HCT116 (cell line): ENCODE measurements at places on chromosomes 1 and 21. TPM values are rescaled to one million over a fixed set of nuclear protein-coding genes. Genes with fewer than 3 reads are reported as not detected.

Gene CRP
- 1.3 TPM for total RNA-seq

GRCh38 chr1:183723571-183723970 lies 70.5 kb upstream of the APOBEC4 start:
- DNase-seq, result no peak
- no peaks in the 10 kb centered on the region for H3K4me1 ChIP-seq
- H3K27ac ChIP-seq, result no peak overlapping the region
- no peaks in the 10 kb centered on the region for H3K27me3 ChIP-seq
- H3K4me3 ChIP-seq, result no peak overlapping the region

GRCh38 chr1:94755675-94756074 lies 64.5 kb upstream of the SLC44A3 start:
- no peaks in the 10 kb centered on the region for H3K27me3 ChIP-seq
- H3K27ac ChIP-seq, result 0 out of 2 replicates have a peak overlapping the region, but pooled peaks have one; percentile 26
- no peaks in the 10 kb centered on the region for H3K36me3 ChIP-seq
- H3K4me3 ChIP-seq, result no peak overlapping the region
- no peak for DNase-seq

DNA sequence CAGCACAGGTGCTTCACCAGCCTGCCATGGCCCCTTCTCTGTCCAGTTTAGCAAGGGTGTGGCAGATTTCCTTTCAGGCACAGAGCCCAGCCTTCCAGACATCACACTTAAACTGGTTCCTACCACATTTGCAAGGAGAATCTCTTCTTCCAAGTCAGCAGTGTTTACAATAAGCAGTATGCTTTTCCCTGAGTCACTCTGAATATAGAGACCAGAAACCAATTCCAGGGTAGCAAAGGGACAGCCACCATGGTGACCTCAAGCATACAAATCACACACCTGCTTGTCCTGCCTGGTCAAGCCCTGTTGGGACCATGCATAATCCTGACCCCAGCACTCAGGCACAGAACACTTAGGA lies 8.7 kb upstream of the CBR3 start:
- H3K27me3 ChIP-seq, result no peaks in the 10 kb centered on the region
- H3K4me3 ChIP-seq, result no peak overlapping the region
- peaks cover 7% of the 10 kb centered on the region; the same call in 1 of the 2 replicates for H3K4me1 ChIP-seq
- H3K36me3 ChIP-seq, result no peaks in the 10 kb centered on the region
- DNase-seq, result no peak
- no peak overlapping the region for H3K27ac ChIP-seq

GRCh38 chr1:39832294-39832693 lies 43.6 kb upstream of the BMP8B start:
- no peaks in the 10 kb centered on the region for H3K27me3 ChIP-seq
- H3K4me3 ChIP-seq, result no peak overlapping the region
- H3K27ac ChIP-seq, result no peak overlapping the region
- DNase-seq, result no peak

GRCh38 chr1:23537296-23537973 lies 6.4 kb upstream of the E2F2 start:
- no peak overlapping the region for H3K27ac ChIP-seq
- peaks cover 18% of the 10 kb centered on the region for H3K4me1 ChIP-seq
- H3K36me3 ChIP-seq, result no peaks in the 10 kb centered on the region
- no peak for DNase-seq

Gene C1orf216
- total RNA-seq, result 13.9 TPM

DNA sequence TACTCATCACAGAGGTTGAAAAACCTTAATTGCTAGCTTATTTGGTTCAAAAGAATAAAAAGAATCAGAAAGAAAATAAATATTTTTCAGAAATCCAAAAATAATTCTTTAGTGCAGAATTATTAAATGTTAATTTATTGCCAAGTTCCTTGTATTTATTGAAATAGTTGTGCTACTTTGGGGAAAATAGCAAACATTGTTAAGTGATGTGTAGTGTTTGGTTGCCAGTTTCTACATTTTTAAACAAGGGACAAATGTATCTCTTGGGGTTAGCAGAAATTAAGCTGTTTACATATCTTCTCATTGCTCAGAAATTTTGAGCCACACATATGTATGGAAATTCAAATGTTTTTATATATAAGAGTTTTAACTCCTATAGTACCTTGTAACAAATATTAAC lies 775.0 kb downstream of the USP25 start:
- H3K4me1 ChIP-seq, result no peaks in the 10 kb centered on the region
- DNase-seq, result no peak
- no peaks in the 10 kb centered on the region for H3K36me3 ChIP-seq
- H3K4me3 ChIP-seq, result no peak overlapping the region
- H3K27me3 ChIP-seq, result no peaks in the 10 kb centered on the region

Gene DYNLT5
- not detected for total RNA-seq

Gene S100A10
- 340 TPM for total RNA-seq

Gene KRTAP11-1
- total RNA-seq, result not detected

Gene TEKT2
- total RNA-seq, result not detected

- H3K4me3 ChIP-seq, result no peak overlapping the region
- no peak for DNase-seq
- H3K27ac ChIP-seq, result no peak overlapping the region
- no peaks in the 10 kb centered on the region for H3K36me3 ChIP-seq
- H3K4me1 ChIP-seq, result peaks cover 25% of the 10 kb centered on the region
Observed at GRCh38 chr1:70427976-70428375, 16.9 kb downstream of the CTH start.

GRCh38 chr1:201324821-201325677 lies 41.7 kb downstream of the PKP1 start:
- H3K36me3 ChIP-seq, result no peaks in the 10 kb centered on the region
- H3K4me1 ChIP-seq, result no peaks in the 10 kb centered on the region
- DNase-seq, result no peak
- no peak overlapping the region for H3K4me3 ChIP-seq
